ENCODE measurements at places on chromosomes 5 and 9.

DNA sequence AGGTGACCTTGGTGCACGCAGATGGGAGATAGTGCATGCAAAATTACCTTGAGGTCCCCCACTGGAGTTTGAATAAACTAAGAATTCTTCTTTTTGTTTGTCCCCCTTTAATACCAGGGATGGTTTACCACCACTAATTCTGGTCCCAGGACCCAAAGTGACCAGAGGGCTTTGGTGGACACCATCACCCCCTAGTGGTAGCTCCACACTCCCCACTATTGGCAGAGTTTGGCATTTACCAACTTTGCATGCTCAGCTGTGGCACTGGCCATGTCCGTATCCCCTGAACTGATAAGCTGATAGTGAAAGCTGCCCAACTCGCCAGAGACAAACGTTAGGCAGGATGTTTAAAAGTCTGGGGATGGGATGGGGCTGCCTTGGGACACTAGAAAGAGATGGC is 3.3 kb downstream of the ASTN2 start:
- DNase-seq, result no peak

- DNase-seq, result no peak
Measured at GRCh38 chr5:160702934-160703333, 149.1 kb downstream of the ATP10B start.

- no peak for DNase-seq
Measured at GRCh38 chr5:113163328-113163727, 186.7 kb downstream of the DCP2 start.

DNA sequence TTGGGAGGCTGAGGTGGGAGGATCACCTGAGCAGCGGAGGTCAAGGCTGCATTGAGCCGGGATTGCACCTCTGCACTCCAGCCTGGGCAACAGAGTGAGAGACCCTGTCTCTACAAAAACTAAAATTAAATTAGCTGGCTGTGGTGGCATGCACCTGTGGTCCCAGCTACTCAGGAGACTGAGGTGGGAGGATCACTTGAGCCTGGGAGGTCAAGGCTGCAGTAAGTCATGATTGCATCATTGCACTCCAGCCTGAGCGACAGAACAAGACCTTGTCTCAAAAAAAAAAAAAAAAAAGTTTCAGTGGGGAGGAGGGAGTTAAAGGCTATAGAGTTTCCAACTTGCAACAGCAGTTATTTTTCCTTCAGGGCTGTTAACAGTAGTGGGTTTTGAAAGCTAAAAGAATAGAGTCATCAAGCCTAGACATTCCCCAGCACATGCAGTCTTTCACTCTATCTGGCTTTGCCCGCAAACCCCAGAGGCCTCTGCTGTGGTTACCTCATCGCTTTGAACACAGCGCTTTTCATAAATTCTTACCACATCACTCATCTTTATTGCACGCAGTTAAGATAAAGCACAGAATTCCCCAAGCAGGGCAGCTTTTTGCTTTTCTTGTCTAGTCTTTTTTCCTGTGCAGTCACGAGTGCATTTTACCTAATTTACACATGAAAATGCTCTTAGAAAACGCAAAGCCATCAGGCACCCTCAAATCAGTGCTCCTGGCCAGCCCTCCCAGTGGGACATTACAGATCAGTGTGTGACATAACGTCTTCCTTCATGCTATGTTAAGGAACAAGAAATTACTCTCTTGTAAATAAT is 8.7 kb upstream of the SLC2A8 start:
- peak; percentile 72 for DNase-seq

- DNase-seq, result peak; percentile 9
Measured at GRCh38 chr5:122846051-122846550, 688 bp downstream of the SNX24 start.

GRCh38 chr9:134440636-134441226 is 114.5 kb downstream of the RXRA start:
- no peak for DNase-seq

DNA sequence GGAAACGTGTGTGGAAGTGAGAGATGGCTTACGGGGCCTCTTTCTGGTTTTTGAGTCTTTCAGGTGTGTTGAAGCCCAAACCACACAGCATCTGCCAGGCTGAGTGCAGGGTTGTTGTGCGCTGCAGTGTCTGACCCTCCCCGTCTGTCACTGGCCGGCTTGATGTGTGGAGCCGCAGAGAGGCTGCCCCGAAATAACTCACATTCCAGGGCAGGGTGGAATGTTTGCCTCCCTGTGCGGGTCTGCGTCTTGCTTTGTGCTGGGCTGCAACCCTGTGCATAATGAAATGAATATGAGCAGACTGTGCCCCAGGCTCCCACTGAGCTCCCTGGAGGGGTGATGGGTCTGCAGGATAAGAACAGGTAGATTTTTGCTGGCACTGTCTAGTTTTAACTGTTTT is 9.9 kb upstream of the PLEKHG4B start:
- no peak for DNase-seq

GRCh38 chr5:114473541-114473940 is 111.7 kb downstream of the KCNN2 start:
- no peak for DNase-seq
